Pulmonary artery endothelial cell (primary cell): ENCODE measurements at places on chromosomes 3 and 15. TPM values are rescaled to one million over a fixed set of nuclear protein-coding genes. Genes with fewer than 3 reads are reported as not detected.

GRCh38 chr15:36886191-36886590 is 214.2 kb downstream of the MEIS2 start:
- no peak for DNase-seq

GRCh38 chr15:70432924-70433495 is 330.3 kb downstream of the UACA start:
- no peak for DNase-seq

- DNase-seq = no peak
Observed at GRCh38 chr3:179184826-179185225, 36.7 kb downstream of the PIK3CA start.

- DNase-seq = no peak
Observed at GRCh38 chr3:99504258-99504657, 134.1 kb upstream of the COL8A1 start.

DNA sequence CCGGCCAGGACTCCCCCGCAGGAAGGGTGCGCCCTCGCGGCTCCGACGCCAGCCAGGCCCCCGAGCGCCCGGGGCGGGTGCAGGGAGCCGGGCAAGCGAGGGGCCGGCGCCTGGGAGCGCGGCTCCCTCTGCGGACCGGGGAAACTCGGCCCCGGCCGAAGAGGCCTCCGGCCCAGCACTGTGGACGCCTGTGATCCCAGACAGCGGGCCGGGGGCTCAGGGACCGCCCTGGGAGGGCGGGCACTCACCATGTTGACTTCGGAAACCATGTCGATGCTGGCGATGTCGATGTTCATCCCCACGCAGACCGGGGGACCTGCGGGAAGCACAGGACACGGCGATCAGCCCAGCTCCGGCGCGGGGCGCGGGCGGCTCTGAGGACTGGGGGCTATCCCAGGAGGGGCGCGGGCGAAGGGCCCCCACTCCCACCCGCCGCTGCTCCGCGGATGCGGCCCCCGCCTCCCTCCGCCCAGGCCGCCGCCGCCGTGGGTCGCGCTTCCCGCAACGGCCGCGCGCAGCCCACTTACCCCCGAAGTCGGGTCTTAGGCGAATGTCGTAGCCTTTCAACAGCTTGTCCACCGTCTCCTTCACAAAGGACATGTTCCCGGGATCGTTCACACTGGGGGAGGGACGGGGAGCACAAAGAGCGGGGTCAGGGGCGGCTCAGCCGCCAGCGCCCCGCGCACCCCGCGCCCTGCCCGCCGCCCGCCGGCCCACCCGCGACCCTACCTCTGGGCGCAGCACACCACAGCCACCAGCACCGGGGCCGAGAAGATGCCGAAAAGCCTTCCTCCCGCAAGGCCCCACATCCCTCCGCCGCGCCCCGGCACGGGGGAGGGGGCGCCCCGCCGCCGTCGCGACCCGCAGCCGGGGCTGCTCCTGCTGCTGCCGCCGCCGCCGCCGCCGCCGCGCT is at the start of gene GABRB3:
TSS of gene GABRB3 (minus strand) at position 913 of the 913 bp plus-strand sequence.
- DNase-seq = no peak

DNA sequence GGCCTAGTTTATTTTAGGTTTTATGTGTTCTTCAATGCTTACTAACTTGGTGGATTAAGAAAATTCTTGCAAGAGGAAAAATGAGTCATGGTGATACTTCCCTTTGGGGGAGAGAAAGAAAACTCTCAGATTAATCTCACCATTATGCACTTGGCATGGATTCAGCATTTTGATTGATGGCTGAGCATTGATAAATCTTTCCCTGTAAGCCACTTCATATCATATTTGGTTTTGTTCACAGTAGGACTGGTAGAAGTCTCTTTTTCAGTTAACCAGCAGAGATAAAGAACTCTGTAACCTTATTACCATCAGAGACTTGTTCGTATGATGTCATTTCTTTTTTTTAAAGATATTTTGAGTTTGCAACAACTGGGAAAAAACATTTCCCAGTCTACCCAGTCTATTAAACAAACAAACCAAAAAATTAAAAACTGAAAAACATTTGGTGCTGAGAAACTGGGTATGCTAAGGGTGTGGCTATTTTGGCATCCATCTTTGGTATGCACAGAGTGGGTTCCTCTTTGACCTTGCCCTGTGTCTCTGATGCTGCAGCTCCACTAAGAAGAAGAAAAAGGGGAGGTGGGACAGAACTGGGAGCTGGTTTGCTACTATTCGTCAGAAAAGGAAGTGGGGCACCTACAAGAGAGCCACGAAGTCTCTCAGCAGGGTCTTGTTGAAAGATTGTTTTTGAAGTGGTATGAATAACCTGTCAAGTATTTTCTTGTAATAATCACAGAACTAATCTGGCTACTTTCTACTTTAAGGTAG is 17.2 kb downstream of the TMOD3 start:
- DNase-seq = peak; percentile 69

DNA sequence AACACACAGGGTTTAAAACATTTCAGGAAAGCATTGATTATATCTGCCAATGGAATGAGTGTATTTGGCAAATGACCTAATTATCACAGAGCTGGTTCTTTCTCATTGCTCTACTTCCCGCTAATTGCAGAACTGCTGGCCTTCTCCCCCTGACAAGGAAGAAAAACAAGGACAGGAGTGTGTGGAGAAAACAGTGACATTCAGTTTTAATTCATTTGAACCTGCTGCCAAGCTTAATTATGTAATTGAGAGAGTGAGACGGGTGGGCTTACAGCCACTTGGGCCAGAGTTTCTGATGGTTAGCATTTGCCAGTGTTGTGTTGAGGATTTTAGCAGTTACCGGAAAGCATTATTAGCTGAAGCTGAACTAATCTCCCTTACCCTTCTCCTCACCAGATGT is 301.4 kb downstream of the RBMS3 start:
- no peak for DNase-seq

DNA sequence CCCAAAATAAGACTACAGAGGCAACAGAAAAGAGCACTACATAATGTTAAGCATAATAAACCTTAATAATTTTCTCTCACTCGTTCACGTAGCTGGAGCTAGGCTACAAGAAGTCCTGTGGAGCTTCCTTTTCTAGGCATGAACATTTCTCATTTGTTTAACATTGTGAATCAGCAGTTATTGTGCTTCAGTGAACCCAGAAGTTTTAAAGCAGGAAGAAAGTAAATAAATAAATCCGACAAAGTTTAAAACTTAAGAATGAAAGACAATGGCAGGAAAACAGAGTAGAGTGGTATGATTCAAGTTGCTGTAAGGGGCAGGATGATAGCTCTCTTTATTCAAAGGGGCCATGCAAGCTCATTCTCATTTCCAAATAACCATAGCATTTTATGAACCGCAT is 191.8 kb downstream of the LSAMP start:
- DNase-seq = no peak

DNA sequence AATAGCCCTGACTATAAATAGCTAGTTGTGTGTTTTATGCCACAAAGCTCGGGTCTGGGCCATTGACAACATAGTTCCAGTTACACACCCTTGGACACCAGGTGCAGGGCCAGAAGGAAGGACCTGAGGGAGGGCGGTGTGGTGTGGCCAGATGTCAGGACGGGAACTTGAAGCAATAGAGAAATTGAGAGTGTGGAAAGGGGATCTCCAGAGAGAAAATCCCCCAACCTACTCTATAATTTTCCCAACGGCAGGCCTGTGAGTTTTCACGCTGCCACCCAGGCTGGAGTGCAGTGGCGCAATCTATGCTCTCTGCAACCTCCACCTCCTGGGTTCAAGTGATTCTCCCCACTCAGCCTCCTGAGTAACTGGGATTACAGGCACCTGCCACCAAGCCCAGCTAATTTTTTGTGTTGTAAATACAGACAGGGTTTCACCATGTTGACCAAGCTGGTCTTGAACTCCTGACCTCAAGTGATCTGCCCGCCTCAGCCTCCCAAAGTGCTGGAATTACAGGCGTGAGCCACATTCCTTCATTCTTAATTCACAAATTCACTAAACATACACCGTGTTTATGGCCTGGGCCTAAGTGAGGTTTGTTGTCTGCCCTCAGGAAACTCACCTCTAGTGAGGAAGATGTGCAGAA is 70.8 kb upstream of the KLF13 start:
- DNase-seq = no peak

- no peak for DNase-seq
Observed at GRCh38 chr3:153078826-153079225, 83.2 kb upstream of the RAP2B start.

DNA sequence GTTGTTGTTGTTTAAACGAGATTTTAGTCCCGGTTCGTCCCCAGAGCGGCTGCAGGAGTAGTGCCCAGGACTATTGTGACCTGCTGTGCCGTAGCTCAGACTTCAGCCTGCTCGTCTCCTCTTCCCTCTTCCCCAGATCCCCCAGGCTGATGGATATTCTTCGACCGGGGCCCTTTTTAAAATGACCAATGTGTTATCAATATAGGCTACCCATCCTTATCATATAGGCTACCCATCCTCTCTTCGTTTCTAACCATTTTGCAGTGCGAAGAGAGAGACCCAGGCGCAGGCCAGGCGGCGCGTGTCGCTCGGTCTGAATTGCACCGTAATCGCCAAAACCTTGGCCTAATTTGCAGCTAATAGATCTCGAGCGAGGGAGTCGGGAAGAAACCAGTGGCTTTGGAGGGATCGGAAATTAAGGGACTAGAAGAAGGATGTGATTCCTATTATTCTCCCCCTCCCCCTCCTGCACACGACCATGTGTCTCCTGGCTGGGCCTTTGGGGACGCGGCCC is 23.0 kb downstream of the NR2F2 start:
- no peak for DNase-seq

- peak; percentile 17 for DNase-seq
Observed at GRCh38 chr3:12178091-12178820, 19.5 kb upstream of the TIMP4 start.

DNA sequence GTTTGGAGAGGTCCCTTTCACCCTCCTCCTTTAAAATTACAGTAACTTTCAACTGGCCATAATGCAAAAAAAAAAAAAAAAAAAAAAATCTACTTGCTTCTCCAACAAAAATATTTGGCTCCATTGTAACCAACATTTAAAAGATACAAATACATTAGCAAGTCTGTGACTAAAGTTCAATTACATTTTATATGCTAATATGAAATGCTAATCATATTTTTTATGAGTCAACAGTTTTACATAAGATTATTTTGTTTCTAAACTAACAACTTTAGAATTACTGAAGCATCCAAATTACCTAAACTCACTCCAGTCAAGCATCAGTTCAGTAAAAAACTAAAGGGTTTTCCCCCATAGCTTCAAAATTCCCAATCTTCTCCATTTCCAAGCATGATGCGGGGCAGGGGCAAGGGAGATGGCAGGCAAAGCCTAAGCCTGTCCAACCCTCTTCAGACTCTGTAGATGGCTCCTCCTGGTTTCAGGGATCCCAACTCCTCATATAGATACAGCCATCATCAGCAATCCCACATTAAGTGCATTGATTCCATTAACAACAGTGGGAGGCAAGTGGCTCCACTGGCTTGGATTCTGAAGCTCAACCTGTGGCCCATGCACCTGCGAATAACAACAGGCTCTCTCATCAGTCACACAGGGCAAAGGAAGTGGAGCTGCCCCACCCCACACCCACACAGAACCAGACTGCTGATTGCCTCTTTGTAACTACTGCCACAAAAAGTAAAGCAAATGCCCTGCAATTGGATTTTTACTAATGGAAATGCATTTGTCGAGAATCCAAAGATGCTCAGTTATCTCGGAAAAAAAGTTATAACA is 15.0 kb downstream of the SFMBT1 start:
- no peak for DNase-seq

- DNase-seq = no peak
Observed at GRCh38 chr15:101225658-101226057, 26.2 kb downstream of the CHSY1 start.

- no peak for DNase-seq
Observed at GRCh38 chr3:37124435-37124834, 49.9 kb downstream of the LRRFIP2 start.

GRCh38 chr3:79199966-79200365 is 567.8 kb downstream of the ROBO1 start:
- DNase-seq = no peak

DNA sequence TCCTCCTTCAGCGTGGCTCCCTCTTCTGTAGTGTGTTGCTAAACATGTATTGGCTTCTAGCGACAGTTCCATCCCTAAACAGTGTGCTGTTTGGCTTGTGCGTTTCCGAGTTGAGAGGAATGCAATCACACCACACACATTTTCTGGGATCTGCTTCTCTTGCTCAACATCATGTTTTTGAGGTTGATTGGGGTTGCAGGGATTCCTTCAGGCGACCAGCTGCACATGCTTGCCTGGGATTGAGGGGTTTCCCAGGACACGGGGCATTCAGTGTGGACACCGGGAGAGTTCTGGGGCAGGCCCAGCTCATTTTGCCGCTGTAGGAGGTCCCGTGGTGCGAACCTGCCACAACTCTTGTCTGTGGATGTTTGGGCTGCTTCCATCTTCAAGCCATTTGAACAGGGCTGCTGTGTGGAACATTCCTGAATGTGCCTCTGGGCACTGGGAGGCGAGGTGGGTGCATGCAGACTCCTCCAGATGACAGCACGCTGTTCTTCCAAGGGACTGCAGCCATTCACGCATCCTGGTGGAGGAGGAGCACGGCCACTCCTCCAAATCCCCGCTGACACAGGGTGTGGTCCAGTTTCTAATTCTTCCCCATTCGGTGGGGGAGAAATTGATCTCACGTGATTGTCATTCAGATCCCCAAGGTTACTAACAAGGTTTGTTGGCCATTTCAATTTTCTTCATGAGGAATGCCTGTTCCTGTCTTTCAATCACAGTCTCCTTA is 82.8 kb downstream of the PLXNA1 start:
- DNase-seq = no peak

- no peak for DNase-seq
Observed at GRCh38 chr3:105661461-105661860, 207.4 kb downstream of the CBLB start.

DNA sequence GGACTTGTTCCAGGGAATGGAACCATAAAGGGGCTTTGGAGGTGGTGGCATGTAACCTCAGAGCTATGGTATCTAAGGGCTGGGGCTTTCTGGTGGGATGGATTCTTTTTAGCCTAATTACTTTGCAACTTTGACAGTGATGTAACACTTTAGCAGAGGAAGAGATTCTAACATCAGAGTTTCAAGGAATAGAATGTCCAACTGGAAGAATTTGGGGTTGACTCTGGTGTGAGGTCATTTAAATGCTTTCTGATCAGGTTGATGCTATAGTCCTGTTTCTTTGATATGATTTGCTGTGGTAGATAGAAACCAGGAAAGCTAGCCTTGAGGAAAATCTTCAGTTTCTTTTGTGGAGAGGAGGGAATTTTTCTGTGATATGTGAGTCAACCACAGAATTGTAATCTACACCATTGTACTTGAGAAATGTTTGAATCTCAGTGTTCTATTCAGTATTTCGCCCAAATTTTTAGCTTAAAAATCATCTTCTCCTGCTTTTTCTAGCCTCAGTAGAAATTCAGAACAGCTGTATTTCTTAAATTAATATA is 40.0 kb downstream of the ATP2C1 start:
- no peak for DNase-seq

GRCh38 chr3:49171119-49171774 is at the start of gene KLHDC8B:
KLHDC8B (plus strand) TSS chr3:49171598; CDS start chr3:49172770, 1,172 bp downstream.
- DNase-seq = peak; percentile 64

GRCh38 chr15:31023841-31024240 is 32.4 kb upstream of the MTMR10 start:
- DNase-seq = no peak

GRCh38 chr3:126781889-126782491 is 78.0 kb downstream of the CHCHD6 start:
- no peak for DNase-seq

- DNase-seq = no peak
Observed at GRCh38 chr15:42160136-42160535, 3.7 kb upstream of the PLA2G4F start.

The SRGAP3 gene
- 0.13 TPM in 1 of 2 replicates, not detected in the other for total RNA-seq

The SAMMSON gene
- not detected in 2 replicates for total RNA-seq

The MESP2 gene
- total RNA-seq = 0.14 TPM in 1 of 2 replicates, not detected in the other

The SLC27A2 gene
- 0.11 TPM in 1 of 2 replicates, not detected in the other for total RNA-seq

The ZDHHC19 gene
- total RNA-seq = not detected in 2 replicates

The LTF gene
- 0.28 TPM in 1 of 2 replicates, not detected in the other for total RNA-seq

The MED12L gene
- total RNA-seq = 0.11 and 0.20 TPM in 2 replicates

The ATP13A5 gene
- not detected in 2 replicates for total RNA-seq

The ZNF445 gene
- 7.6 and 12.0 TPM in 2 replicates for total RNA-seq

The SLC22A13 gene
- total RNA-seq = 0.13 and 0.18 TPM in 2 replicates
